ENCODE measurements at places on chromosomes 5 and 9. TPM values are rescaled to one million over a fixed set of nuclear protein-coding genes. Genes with fewer than 3 reads are reported as not detected.

TMEM250 gene
- 21.6 TPM for total RNA-seq

DNA sequence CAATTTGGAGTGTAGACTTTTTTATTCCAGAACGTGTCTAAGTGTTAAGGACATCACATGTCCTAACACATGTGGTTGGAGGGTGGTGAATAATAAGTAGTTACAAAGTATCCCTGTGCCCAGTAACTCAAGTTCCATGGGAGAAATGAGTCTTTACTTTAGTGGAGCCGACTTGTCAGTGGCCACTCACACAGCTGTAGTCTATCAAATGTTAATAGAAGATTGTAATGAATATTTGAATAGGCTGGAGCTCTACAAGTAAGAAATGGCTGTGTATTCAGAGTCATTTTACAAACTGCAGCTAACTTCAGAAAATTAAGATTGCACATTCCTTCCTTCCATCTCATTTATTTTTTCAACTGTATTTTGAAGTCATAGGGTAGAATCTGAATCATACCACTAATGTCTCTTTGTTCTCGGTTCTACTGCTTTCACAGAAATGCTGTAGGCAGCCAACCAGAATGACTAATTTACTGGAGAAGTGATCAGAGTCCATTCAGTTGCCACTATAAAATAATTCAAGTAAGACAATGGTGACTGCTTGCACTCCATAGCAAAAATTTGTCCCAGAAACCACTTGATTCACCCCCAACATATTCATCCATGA is 394.8 kb downstream of the NR2F1-AS1 start:
- no peak for DNase-seq

- DNase-seq: no peak
These were observed 412.5 kb downstream of the CCDC171 start for GRCh38 chr9:15965246-15965745.

RAD23B gene
- 88.7 TPM for total RNA-seq

GRCh38 chr5:158720281-158720680 is 379.4 kb downstream of the EBF1 start:
- no peak for DNase-seq

- DNase-seq: no peak
These were observed 23.1 kb downstream of the SHLD3 start for GRCh38 chr5:65647941-65648340.

- no peak for DNase-seq
These were observed 15.2 kb downstream of the ERP44 start for GRCh38 chr9:100083448-100084127.

DNA sequence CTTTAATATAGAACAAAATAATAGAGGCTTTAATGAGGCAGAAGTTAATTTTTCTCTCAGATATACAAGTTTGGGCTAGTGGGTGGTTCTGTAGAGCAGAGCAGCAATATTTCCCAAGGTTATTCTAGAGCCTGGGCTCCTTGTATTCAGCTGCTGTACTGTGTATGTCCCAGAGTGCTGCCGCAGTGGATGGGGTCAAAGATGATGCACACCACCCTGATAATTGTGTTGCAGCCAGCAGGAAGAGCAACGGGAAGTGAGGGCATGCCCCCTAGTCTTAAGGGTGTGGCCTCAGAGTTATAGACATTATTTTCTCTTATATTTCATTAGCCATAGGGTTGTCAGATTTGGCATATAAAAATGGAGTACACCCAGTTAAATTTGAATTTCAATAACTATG is 23.9 kb upstream of the KIF4B start:
- no peak for DNase-seq

PCDH12 gene
- total RNA-seq: 5.4 TPM

DNA sequence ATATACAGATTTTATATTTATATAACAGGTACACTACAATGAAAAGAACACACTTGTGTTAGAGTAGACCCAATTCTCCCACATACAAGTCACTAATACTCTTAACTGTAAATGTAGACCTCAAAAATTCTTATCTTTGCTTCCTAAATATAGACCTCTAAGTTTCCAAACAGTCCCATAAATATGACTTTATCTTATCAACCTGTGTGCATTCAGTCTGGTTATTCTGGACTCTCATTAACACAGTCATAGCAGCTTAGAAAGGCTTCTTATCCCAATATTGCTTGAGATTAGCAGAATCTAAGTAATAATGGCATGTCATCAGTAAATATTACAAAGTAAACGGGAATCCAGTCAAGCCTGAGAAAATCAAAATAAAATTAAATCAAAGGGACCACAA is 161.1 kb downstream of the FBXL17 start:
- DNase-seq: no peak

DNA sequence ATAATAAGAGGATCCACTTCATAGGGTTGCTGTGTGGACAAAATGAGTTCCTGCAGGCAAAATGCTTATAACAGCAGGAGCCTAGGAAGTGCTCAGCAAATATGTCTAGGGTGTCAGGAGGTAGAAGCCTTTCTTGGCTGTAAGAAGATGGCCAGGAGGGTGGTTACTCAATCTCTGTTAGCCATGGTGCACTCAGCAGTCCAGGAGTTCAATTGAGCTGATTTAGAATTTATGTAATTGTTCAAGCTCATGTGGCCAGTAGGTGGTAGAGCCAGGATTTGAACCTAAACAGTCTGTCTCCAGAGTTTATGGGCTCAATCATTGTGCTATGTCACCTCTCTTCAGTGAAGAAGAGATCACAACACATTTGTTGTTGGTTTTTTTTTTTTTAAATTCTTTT is 381.2 kb downstream of the KIF4B start:
- DNase-seq: no peak

DNA sequence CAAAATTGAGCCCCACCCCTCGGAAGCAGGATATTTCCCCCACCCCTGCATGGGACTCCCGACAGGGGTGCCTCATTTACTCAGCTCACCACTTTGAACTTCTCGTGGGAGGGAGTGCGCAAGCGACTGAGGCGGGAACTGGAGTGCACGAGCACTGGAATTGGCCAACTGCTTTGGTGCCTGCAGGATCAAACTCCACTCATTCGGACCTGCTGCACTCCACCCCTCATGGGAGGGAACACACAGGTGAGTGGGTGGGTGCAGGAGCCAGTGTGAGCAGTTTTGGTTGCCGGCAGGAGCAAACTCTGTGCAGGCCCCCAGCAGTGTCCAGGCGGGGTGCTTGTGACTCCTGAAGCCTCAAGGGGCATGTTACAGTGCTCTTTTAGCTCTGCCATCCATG is 301.2 kb downstream of the TUSC1 start:
- DNase-seq: no peak

DNA sequence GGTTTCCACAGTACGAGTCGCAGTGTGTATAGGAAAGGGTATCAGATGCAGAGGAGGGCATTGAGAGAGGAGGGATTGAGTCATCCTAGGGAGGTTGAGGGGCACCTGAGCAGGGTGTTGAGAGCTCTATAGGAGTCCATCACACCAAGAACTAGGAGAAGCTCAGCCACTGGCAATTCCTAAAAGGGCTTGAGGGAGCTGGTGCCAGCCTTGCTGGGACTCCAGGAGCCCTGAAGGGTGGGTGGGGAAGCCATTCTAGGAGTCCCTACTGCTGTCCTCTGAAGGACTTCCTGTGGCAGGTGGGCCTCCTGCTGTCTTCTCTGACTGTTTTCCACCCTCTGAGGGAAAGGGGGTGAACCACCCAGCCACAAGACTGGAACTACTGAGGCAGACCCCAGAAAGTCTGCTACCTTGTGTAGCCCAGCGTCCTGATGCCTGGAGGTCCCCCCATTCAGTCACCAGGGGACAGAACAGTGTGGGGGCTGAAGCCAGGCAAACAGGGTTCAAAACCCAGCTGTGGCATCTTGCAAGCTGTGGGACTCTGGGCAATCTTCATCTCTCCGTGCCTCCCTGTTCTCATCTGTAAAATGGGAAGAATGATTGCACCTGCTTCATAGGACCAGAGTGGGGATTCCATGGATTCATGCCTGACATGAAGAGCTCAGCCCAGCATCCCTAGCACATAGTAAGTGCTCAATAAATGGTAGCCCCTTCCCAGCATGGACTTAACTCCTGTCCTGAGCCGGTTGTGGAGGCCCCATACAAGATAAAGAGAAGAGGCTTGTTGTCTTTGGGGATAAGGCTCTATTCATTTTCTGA is 149.5 kb downstream of the C9orf50 start:
- no peak for DNase-seq

PCDHB9 gene
- total RNA-seq: 4.3 TPM

ORM2 gene
- total RNA-seq: 1.6 TPM

- no peak for DNase-seq
These were observed 39.2 kb upstream of the ACO1 start for GRCh38 chr9:32345243-32345642.

ADRB2 gene
- total RNA-seq: 3.3 TPM

- DNase-seq: no peak
These were observed 685.1 kb downstream of the DTWD2 start for GRCh38 chr5:118303296-118303695.

PPP1R26 gene
- total RNA-seq: 17.5 TPM

GRCh38 chr9:137128862-137129455 is 10.0 kb upstream of the GRIN1 start:
- no peak for DNase-seq

All from left cardiac atrium (tissue), 4 donors.